AG20443 (cell line): ENCODE measurements at places on chromosomes 16 and 17.

DNA sequence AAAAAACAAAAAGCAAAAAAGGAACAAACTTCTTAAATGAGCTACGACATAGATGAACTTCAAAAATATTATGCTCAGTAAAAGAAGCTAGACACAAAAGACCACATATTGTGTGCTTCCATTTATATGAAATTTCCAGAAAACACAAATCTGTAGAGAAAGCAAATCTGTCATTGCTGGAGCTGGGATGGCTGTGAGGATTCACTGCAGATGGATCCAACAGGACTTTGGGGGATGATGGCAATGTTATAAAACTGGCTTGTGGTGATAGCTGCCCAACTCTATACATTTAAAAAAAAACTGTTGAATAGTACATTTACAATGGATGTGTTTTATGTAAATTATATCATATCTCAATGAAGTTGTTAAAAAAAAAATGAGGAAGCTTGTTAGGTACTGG, 52.6 kb upstream of the MAP3K14 start:
- DNase-seq = no peak

DNA sequence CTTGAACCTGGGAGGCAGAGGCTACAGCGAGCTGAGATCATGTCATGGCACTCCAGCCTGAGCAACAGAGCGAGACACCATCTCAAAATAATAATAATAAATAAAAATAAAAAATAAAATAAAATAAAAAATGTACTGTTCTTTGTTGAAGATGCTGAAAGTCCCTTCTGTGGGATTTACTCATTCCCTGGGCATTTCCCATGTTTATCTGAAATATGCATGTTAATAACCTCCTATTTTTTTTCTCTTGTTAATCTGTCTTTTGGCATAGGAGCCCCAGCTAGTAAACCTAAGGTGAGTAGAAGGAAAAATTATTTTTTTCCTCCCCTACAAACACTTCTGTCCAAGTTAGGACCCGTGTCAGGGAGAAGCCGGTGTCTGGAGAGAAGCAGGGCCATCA, 34.4 kb downstream of the TMEM92 start:
- no peak for DNase-seq

- no peak for DNase-seq
Measured at GRCh38 chr16:56897026-56897799, 32.2 kb downstream of the SLC12A3 start.

GRCh38 chr16:58137581-58137980, 8.4 kb upstream of the CFAP20 start:
- DNase-seq = no peak

DNA sequence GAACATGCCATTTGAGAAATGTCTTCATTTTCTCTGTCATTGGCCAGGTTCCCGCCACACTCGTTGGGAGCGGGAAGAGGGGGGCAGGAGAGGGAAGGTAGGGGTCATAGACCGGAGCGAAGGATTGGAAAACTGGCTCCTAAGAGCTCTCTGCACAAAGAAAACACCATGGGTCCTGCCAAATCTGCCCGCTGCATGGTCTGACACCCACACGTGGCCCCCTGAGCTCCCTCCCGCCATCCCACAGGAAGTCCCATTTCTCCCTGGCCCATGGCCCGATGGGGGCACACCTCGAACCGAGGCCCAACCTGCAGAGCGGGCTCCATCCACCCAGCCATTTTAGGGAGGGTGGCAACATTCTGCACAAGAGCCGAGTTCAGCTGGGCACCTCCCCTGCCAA, 159.6 kb downstream of the SALL1 start:
- no peak for DNase-seq

- DNase-seq = no peak
Measured at GRCh38 chr16:6684076-6684673, 648.5 kb upstream of the RBFOX1 start.

DNA sequence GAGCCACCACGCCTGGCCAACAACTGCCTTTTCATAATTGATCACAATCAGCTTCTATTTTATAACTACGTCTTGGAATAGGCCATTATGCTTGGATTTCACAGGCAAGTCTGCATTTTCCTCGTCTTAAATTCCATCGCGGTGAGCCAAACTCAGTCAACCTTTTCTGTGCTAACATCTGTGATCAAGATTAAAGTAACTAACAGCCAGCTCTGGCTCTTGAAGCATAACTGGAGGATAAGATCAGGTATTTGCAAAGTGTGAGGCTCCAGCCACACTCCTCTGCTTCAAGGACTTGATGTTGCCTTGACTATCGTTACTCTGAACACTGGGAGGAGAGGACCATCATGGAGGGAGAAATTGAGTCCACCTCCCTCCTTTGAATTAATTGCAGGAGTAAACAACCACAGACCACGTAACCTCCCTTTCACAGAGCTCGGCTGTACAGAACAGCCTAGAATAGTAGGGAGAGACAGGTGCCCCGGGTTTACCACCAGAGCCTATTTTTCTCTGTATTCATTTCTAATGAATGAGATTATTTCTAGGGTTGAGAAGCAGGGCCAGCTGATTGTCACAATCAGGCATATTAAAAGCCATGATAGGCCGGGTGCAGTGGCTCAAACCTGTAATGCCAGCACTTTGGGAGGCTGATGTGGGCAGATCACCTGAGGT, 143.0 kb downstream of the XYLT1 start:
- no peak for DNase-seq

DNA sequence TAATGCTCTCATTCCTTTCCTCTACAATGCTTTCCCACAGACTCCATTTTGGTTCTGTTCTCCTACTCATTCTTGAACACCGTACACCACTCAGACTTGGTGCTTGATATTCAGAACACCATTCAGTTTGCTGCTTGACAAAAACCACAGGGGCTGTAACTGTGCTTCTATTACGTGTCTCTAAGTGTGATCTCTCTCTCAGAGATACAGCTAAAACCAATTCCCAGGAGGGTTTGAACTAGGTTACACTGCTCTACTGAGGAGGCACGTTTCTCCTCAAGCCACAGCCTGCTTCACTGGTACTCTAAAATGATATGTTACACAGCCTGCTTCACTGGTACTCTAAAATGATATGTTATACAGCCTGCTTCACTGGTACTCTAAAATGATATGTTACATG, 175.7 kb downstream of the CEP112 start:
- no peak for DNase-seq

- DNase-seq = no peak
Measured at GRCh38 chr16:3595110-3595486, 16.3 kb downstream of the SLX4 start.
